ENCODE measurements at places on chromosomes 1 and 21.

- DNase-seq = no peak
These were observed 2.5 kb upstream of the MAP7D1 start for GRCh38 chr1:36153476-36153875.

DNA sequence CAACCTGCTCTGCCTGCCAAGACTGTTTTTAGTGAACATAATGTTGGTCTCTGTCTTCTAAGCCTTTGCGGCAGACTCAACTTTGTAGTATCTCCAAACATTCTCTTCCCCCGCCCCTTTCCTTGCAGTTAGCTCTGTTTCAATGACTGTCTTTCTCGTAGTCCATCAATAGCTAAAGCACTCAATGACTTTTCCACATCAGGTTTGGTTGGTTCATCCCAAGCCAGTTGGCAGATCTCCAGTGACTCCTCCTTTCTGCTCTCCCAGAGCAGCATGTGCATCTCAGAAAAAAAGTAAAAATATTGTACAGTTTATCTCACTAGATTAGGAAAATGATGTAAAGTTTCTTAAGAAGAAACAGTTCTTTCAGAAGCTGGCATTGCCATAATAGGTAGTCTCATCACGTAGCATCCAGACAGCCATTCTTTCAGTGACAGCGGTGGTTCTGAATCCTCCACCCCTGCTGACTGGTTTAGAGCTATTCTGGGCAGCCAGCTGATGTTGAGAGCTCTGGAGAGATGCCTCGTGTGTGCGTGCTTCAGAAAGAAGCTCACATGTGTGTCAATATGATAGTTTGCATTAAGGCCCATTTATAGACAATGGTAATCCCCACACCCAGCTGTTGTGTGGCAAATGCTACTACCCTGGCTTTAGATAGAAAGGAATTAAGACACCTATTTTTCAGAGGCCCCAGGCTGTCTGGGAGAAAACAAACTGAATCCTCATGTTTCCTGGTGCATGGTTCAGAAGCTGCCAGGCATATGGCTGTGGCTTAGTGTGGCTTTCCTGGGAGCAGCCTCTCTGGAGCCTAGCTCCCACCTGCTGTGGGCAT is 53.2 kb downstream of the CNN3 start:
- peak; percentile 12 for DNase-seq

DNA sequence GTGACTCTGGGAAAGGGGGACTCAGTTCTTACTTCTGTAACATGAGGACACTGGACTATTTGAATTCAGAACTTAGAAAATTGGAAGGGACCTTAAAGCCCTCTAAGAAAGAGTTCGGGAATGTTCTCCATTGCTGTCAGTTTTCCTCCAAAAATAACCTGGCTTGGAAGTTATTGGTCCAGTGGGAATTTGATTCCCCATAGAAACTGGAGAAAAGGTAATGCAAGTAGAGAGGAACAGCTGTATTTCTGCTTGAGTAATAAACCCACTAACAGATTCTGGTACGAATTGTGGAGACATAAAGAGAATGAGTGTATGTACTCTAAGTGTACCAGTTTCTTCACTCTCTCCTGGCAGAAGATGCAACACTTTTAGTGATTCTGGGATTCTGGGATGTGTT is 1.8 kb downstream of the ZBED6 start:
- no peak for DNase-seq

DNA sequence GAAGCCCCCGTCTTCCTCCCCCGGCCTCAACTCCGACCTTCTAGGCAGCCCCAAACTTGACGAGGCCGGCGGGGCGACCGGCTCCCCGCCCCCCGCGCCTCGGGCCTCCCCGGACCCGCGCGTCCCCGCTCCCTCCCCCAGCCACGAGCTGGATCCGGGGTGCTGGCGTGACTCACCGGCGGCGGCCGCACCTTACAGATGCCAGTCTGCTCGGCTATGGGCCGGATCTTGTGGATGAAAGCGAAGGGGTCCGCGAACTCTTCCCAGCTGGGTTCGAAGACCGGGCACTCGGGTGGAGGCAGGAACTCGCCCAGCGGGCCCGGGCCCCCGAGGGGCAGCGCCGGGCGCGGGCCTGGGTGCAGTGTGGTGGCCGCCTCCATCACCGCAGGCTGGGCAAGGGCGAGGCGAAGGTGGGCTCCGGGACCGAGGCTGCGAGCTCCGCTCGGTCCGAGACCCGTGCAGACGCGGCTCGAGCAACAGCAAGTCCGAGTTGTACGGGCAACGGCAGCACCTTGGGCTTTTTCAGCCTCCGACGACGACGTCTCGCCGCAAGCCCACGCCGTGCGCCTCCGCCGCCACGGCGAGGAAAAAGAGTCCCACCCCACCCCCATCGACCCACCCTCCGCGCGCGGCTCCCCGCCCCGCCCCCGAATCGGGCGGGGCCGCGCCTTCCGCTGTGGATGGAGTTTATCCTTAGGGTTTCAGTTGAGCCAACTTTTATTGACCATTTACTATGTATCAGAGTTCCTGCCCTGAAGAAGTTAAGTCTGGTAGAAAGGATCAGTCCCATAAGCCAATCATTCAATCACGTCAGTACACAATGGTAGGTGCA is at the start of gene KDM5B:
Gene KDM5B, minus strand, starts transcription at position 496 of the 832 bp plus-strand sequence. Its CDS starts 116 bp downstream, at position 380.
- peak; percentile 37 for DNase-seq

DNA sequence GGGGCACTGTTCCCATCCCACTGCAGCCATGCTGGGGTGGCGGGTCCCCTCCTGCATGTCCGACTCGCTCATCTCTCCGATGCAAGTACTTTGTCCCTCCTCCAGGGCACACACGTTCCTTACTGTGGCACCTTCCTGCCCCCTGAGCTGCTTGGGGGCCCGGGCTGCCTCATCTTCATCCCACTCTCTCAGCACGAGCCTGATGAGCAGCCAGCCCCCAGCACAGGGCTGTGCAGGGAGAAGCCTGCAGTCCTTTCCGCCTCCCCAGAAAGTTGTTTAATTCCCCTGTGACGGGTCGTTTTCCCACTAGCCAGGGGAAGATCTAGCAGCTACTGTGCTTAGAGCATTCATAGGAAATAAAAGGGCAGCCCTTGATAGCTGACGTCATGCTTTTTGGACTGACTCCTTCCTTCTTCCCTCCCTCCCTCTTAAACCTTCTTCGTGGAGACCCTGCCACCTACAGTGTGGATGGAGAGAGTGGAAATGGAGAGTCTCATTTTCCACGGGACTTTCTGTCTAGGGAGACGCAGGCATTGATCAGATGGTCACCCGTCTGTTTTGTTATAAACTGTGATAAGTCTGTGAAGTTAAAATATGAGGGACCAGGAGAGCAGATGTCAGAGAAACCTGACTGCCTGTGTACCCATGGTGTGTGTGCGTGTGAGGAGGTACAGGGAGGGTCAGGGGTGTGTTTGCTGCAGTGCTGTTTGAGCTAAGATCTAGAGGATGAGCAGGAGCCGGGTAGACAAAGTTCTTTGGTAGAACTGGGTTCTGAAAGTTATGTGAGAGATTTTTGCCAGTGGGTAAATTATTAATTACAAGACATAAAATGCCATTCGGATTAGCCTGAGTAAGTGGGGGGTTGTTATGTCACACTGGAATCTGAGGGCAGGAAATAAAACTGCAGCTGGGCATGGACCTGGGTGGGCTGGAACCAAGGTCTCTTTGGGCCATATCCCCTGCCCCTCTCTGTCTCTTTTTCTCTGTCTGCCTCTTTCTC is 34.3 kb downstream of the GPR137B start:
- no peak for DNase-seq

Measured in NCI-H2171 treated with DMSO at 0.1 percent for 48 hours (cell line).